ENCODE measurements at places on chromosomes 3 and 15.

DNA sequence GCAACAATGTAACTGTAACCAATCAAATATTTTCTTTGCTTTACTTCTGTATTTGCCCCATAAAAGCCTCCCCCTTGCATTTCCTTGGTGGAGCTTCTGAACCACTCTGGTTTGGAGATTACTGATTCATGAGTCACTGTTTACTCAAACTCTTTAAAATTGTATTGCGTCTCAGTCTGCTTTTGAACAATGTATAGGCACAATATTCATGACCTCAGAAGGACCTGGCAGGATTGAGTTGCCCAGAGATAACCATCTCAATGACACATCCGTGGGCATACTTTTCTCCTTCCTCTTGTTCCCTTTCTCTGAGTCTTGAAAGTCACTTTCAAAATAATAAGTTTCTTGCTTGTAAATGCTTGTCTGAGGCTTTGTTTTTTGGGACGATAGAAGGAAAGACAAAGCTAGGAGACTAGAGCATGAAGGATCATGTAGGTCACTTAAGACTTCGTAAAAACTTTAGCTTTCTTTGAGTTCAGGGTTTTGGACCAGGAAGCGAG, 57.1 kb upstream of the POU1F1 start:
- DNase-seq: no peak

DNA sequence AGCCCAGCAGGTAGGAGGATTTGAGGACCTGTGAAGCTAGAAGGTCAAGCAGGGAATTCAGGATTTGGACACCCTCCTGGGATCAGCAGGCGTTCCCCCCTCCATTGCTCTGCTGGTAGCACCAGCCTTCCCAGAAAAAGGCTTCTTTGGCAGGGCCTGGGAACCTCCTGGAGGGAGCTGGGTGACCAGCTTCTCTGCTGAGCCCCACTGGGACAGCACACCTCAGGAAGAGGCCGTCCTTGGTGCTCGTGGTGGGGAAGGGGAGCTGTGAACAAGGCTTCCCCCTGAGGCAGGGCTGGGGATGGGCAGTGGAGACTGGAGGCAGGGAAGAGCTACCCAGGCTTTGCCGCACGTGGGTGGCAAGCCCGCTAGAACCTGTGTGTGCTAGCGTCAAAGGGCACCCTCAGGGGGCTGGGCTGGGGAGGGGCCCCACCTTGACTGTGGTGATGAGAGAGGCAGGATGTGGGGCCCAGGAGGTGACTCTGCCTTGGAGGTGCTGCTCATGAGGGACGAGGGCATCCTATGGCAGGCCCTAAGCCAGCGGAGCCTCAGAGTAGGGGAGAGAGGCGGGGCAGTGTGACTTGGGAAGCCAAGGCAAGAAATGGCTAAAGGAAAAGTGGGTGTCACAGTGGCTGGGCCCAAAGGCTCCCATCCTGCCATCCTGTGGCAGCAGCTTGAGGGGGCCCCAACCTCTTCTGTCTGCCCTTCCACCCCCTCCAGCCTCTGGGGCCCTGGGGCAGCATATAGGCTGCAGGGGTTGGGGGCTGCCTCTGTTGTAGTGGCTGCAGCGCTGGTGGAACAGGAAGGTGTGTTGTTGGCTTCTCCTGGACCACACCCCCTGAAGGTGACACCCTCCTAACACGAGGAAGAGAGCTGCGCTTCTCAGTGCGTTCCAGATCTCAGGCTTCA, 20.7 kb downstream of the KLF13 start:
- DNase-seq: peak; percentile 68

DNA sequence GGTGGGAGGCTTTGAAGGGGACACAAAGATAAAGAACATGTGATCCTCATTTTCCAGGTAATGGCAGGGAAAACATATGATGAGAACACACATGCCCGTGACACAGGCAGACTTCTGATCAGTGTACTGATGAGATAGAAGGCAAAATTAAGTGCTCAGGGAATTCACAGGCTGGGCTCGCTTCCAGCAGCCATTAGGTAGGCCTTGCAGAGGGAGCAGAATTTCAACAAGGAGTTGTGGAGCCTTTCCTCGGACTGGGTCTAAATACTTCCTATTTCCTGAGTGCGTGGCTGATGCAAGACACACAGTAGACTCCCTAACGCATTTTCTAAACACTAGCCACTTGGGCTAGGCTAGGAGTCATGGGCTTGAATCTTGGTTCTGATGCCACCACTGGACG, 74.0 kb upstream of the ETV5 start:
- no peak for DNase-seq

DNA sequence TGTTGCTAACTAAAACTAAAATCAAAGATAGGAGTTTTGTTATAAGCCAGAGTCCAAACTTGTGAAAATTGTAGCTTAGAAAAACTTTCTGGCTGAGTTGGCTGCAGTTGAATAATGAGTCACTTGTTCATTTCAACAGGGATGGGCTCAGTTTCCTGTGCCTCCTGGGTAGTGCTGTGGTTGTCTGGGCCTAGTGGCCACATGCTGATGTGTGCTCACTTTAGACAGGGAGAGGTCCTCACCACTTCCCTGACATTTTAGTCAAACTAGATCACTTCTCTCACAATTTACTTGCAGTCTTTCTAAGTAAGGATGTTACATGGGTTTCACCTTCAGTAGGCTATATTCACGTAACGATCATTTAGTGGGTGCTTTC, 6.3 kb upstream of the UBE2Q2 start:
- DNase-seq: no peak

DNA sequence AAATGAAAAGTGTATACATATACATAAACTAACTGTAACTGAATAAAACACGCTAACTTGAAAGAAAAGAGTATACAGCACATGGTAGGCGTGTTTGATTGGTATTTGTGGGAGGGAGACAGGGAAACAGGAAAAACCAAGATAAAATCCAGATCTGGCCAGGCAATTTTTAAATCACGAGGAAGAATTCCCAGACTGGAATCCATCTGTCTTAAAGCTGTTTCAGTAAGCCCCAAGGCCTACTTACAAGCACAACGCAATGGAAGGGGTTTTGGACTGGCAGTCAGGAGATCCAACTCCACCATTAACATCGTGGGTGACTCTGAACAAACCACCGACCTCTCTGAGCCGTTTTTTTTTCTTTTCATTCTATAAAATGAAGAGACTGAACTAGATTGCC, 195.8 kb downstream of the OSBPL10 start:
- no peak for DNase-seq

DNA sequence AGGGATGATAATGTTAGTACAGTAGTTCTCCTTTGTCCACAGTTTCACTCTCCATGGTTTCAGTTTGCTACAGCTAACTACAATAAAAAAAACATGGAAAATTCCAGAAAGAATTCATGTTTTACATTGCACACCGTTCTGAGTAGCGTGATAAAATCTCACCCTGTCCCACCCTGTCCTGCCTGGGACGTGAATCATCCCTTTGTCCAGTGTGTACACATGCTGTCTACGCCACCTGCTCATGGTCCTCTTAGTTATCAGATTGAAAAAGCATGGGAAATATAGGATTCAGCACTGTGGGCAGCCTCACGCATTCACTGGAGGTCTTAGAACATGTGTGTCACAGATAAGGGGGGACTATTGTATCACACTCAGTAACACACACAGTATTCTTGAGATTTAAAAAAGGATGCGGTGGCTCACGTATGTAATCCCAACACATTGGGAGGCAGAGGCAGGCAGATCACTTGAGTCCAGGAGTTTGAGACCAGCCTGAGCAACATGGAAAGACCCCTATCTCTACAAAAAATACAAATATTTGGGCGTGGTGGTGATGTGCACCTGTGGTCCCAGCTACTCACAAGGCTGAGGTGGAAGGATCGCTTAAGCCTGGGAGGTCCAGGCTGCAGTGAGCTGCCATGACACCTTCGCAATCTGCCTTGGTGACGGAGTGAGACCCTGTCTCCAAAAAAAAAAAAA, 8.7 kb upstream of the FLNB start:
- no peak for DNase-seq

DNA sequence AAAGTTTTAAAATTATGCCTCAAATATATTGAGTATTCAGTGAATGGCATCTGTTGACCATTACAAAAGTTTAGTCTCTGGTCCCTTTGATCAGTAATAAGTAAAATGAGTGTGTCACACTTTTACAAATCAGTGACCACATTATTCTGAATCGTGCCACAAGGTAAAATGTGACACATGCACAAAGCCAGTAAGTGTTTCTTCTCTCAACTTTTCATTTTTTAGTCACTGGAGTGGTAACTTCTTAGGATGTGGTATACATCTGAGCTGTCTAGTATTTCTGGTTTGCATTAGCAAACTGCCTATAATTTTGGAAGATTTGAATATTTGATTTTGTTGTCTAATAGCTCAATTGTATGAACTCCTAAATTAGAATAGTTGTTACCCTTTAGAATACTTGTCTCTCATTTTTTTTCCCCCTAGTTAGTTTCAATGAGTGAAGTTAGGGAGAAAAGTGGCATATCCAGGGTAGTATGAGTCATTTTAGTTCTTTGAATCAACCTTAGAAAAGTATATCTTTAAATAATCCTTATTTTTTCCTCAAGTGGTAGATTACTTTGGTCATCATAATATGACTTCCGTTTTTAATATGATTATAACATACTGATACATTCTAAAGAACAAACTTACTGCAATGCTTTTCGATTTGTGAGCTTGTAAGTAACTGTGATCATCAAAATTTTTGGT, 18.1 kb downstream of the DNAJC13 start:
- no peak for DNase-seq

All from stimulated activated CD8-positive, alpha-beta memory T cell treated with anti-CD3 and anti-CD28 coated beads, Interleukin-4, amount 100 ng/mL, for 4 hours (primary cell).